ENCODE measurements at places on chromosomes 7 and 10.

DNA sequence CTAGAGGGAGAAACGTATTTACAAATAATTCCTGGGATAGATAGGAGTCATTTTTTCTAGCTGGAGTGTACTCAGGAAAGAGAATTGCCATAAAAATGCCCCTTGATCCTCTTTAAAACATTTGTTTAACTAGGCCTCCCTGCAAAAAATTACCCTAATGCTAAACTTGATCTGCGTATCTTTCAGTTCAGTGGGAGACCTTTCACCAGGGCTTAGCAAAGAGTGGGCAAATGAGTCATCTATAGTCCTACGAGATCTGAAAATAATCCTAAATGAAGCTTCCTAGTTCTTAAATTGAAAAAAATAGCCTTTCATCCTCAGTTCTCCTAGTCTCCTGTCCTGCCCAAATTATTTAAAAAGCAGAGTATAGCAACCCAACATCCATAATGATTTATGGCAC lies 198.6 kb upstream of the FRMD4A start:
- no peak for DNase-seq

GRCh38 chr7:44590910-44591309 lies 8.9 kb upstream of the TMED4 start:
- no peak for DNase-seq

DNA sequence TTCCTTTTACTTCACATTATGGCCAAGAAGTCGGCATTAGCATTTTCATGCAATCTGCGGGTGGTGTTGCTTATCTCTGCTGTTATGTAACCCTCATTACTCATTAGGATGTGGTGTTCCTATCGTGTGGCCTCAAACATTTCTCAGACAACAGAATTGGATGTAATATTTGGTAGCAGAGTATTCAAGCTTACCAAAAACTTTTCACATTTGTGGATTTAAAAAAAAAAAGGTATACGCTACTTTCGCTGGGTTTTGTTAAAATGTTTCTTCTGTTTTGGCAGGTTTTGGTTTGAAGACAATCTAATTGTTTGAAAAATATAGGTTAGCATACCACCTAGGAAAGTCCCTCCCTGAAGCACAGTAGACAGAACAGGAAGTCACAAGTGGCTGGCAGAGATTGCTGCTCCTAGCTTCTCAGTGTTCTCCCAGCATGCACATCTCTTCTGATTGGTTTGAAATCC lies 128.8 kb downstream of the GATA3 start:
- DNase-seq, result no peak

DNA sequence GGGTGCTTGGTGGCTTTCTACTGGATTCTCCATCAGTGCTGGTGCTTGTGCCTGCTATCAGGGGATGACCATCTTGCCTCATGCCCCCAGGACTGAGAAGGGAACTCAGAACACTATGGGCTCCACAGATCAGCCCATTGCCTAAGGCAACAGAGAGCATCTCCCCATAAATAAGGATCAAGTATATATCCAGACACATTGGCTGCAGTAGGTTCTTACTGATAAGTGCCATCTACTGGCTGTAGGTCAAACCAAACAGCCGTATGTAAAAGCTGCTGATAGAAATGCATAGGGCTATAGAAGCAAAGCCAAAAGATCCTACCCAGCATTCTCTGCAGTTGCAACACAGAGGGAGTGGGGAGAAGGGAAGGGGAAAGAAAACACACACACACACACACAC lies 153.7 kb downstream of the CDK14 start:
- no peak for DNase-seq

GRCh38 chr10:78944723-78945312 lies 123.9 kb upstream of the ZMIZ1 start:
- DNase-seq, result no peak

DNA sequence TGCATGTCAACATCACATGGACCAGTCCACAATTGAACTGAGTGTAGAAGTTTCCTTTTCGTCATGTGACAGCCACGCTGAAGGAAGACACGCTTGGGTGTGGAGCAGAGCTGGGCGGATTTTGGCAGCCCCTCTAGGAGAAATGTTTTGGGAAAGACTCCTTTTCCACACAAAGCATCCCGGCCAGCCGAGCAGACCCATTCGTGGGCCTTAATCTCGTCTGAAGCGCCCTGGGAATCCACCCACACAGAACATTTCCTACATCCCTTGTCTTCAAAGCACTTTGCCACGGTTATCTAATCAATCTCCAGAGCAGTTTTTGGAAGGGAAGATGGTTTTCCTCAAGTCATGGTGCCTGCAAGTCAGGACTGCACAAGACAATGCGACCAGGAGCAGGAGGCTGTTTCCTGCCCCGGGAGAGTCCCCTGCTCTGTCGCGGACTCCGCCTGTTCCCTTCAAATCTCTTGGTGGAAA lies 8.4 kb upstream of the IFT22 start:
- no peak for DNase-seq

DNA sequence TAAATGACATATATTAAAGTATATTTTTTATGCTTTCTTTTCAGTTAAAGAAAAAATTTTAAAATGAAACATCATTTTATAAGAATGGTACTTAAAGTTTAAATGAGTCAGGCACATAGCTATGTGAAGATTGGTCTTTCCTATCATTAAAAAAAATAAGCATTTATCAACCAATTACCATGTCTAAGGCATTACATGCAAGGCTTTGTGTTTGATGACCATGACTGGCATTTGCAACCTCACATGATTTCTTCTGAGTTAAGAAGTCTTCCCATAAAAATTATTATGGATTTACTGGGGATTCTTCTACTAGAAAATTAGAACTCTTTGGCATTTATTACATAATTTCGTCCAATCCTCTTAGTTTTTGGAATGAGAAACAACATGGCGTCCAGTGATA lies 776.1 kb downstream of the MAGI2 start:
- DNase-seq, result no peak

- DNase-seq, result no peak
These were observed 224.4 kb downstream of the NEBL start for GRCh38 chr10:20672741-20673140.
